ENCODE measurements at places on chromosomes 1 and 21. TPM values are rescaled to one million over a fixed set of nuclear protein-coding genes. Genes with fewer than 3 reads are reported as not detected.

- DNase-seq = no peak
Measured at GRCh38 chr1:114081437-114082303, 72.0 kb downstream of the SYT6 start.

DNA sequence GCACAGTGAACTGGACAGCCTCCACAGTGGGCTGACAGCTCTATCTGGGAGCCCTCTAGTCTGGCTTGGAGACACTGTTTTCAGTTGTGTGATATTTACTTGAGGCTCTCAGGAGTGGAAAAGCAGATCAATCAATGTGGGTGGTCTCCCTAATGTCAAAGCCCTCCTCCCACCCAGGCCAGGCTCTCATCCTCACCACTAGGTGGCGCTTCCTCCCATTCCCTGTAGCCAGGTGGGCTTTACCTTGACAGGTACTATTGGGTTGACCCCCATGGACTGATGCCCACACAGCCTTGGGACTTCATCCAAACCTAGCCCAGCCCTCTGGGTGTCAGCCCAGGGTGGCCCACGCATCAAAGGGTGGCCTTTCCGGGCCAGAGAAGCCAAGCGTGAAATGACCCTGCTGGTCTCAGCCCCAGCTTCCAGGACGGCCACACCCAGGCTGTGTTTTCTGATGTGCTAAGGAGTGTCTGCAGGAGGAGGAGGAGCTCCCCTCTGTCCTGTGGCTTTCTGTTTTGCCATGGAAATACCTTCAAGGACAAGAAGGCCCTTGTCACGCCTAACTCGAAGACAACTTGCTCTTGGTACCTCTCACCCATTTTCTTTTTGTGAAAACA is 54.0 kb downstream of the CLIC6 start:
- DNase-seq = no peak

DNA sequence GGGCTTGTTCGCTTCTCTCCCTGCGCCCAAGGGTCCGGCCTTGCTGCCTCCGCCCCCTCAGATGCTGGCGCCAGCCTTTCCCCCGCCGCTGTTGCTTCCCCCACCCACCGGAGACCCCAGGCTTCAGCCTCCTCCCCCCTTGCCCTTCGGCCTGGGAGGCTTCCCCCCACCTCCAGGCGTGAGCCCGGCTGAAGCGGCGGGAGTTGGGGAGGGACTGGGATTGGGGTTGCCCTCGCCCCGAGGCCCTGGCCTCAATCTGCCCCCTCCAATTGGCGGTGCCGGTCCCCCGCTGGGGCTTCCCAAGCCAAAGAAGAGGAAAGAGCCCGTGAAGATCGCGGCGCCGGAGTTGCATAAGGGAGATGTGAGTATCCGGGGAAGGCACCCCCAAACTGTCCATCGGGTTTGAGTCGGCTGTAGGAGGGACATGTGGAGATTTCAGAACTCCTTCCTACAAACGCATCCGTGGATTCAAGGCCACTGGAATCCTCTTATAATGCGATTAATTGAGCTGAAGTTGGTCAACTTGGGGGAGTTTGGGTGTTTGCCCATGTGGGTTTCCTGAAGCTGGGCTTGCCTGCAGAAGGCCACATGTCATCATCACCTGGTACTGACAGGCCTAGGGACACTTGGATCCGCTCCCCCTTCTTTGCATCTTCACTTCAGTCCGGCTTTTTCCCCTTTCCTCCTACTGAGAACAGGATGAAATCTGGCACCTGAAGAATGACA is 707 bp downstream of the PRCC start:
- peak; percentile 73 for DNase-seq

DNA sequence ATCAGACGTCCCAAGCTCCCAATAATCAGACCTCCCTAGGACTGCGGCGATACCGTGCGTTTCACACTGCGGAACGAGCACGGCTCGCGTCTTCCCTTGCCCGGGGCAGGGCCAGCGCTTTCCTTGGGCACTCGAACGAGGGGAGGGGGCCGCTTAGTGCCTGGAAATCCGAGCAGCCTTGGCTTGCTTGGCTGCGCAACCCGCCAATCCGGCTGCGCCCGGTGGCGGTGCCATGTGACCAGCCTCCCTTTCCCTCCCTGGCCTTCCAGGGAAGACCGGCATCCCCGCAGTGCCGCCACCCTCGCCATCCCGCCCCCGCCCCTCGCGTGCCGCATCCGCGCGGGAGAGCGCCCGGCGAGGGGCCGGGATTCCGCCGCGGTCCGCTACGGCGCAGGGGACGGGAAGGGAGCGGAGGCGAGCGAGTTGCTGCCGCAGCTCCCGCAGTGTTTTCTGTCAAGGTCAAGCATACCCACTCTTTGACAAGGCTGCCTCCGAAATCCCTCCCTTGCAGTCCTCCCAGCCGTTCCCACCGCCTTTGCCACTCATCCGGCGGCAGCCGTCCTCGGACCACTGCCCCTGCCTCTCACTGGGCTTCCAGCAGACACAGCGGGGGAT is 8.3 kb upstream of the RNF19B start:
- DNase-seq = peak; percentile 64

DNA sequence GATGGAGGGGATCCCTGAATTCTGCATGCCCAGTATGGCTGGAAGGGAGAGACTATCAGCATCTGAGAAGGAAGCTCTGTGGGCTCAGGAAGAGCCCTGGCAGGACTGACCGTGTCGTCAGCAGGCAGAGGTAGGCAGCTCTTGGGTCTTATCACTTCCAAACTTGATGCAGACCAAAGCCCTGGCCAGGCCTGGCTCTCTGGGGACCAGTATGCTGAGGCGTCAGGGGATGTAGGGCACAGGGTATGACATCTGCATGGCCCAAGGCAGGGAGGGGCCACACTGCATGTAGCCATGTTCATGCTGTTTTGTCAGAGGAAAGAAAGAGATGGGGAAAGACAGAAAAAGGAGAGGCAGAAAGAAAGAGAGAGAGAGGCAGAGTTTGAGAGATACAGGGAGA is 6.3 kb downstream of the FGR start:
- DNase-seq = no peak

DNA sequence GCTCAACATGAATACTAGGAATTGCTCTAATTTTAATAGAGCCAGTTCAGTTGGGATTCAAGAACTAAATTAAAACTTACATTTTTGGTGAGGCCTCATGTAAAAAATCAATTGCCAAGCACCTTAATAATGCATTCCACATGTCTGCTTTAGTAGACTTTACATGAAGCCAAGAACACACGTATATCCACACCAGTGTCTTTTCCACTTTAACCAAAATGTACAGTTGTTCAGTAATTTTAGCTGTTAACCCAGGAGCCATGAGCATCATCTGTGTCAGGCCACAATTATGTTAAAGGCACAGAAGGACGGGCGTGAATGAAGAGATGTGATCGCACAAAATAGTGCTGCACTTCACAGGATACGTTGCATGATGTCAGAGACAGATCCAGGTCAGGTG is 136.7 kb downstream of the TLR5 start:
- no peak for DNase-seq

DNA sequence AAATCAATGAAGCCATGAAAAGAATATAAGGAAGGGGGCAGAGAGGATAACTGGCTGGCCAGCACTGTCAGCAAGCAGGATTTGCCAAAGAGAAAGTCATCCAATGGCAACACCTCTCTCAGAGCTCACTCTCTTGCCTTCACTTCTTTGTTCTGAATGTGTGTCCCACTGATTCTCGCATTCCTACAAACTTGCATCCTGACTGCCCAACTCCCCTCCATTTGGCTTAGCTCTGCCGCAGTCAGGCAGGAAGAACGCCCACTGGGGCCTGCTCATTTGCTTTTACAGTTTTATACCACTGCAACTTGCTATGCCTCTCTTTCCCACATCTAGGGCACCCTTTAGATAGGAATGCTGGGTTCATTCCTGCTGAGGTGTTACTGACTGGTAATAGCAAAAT is 364.2 kb upstream of the ST6GALNAC5 start:
- DNase-seq = no peak

DNA sequence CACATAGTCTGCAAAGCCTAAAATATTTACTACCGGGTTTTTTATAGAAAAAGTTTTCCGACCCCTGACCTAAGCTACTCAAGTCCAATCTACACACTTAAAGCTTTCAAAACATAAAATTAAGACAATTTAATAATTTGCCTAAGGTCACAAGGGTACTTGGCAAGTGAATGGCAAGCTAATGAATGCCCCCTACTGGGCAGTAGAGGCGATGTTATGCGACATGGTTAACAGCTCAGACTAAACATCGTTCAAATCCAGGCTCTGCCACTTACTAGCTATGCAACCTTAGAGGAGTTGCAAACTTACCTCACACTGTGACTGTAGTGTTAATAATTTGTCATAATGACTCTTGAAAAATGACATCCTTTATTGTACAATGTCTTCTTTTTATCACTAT is 317.2 kb upstream of the NFIA start:
- DNase-seq = no peak

DNA sequence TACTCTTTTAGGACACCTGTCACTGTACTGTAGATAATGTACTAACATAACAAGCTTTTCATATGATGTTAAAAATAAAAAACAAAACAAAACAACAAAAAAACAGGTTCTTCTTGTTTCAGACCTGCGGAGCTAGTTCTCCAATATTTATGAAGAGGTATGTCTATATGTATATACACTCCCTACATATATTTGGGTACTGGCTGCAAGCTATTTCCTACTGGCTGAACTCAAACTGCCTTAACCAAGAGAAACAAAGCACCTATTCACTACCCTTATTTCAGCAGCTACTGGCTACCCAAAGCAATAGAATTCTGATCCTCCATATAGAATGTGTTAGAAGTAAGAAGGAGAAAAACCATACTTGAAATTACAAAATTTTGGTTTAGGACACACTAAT is 73.5 kb downstream of the ABL2 start:
- no peak for DNase-seq

- peak; percentile 59 for DNase-seq
Measured at GRCh38 chr21:44836666-44837471, 19.0 kb upstream of the SUMO3 start.

Gene UTS2
- total RNA-seq = not detected

Gene PLA2G2F
- total RNA-seq = not detected

Gene SLX9
- total RNA-seq = 47.1 TPM

Gene RGS1
- 0.60 TPM for total RNA-seq

DNA sequence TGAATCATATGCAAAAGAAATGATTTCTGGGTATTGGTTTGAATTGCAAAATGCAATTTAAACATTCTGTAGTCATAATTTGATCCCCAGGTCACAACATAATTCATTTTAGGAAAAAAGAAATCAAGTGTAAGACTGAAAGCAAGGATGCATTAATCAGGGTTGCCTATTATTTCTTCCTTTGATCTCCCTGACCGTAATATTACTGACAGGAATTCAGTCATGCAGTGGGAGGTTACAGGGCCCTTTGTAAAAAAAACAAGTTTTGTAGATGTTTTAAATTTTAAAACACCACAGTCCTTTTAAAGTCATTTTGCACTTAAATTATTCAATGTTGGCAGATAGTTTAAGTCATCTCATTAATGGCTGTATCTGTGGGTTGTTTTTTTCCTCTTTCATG is 263.0 kb upstream of the NCAM2 start:
- DNase-seq = no peak

Gene RNU1-2
- total RNA-seq = 2,349 TPM

DNA sequence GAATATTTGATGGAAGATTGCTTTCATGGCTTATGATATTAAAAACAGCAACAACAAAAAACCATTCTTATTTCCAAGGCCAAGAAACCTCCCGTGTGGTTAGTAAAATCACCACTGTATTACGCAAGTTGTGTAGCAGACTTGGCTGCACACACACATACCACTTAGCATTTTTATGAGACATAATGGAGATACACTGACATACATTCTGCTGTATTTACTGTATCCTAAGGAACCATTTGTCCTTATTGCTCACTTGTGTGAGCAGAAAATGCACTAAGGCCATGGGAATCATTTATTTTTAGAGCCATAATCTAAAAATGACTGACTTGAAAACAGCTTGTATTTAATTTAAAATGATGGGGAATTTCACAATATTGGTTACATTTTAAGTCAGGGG is 584 bp upstream of the C1orf141 start:
- DNase-seq = no peak

DNA sequence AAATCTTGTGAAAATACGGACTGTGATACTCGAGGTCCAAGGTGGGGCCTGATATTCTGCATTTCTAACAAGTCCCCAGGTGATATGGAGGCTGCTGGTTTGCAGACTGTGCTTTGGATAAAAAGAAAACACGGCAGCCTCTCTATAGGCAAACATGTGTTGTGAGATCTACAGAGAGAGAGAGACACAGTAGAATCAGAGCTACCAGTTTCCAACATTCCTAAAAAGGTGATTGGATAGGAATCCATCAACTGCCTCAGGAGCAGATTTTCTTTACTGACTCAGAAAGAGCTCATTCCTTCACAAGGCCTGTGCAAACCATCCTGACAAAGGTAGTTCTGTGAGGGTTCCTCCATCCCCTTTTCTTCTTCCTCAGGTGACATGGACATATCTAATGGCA is 651.6 kb upstream of the CAMK1G start:
- no peak for DNase-seq

Gene TDRD5
- total RNA-seq = not detected

DNA sequence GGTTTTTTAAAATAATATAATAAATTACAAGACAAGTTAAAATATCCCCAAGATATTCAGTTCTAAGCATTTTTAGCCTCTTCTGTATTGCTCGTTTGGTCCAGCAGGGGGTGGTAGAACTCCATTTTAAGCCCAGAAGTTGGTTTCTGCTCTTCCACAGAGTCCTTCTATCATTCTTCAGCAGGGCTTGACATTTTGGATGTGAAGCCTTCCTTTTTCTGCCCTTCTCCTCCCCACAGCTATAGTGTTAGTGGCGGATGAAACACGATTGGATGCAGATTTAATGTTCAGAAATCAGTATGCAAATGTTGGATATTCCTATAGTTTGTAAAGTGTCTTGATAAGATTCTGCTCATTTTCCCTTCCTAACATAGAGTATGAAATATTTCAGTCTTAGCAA is 1.4 kb downstream of the NCAM2 start:
- no peak for DNase-seq

DNA sequence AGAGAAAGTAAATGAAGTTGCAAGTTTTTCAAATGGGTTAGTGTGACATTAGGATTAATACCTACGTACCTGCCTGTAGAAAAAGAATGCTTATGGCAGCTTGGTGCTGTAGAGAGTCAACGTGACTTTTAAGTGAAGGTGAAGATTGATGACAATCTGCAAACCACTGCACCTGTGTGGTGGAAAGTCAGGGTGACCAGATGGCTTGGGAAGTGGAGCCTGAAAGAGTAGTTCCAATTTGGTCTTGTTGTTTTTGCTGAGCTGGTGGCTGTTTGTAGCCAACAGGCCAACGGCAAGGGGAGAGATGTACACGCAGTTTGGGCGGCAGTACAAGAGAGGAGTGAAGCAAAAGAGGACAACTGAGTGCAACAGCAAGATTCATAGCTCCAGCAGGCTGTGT is 78.1 kb upstream of the JAK1 start:
- DNase-seq = no peak

GRCh38 chr1:192545896-192546521 is 29.6 kb upstream of the RGS1 start:
- DNase-seq = no peak
